AG10803 (cell line): ENCODE measurements at places on chromosomes 13 and 19.

DNA sequence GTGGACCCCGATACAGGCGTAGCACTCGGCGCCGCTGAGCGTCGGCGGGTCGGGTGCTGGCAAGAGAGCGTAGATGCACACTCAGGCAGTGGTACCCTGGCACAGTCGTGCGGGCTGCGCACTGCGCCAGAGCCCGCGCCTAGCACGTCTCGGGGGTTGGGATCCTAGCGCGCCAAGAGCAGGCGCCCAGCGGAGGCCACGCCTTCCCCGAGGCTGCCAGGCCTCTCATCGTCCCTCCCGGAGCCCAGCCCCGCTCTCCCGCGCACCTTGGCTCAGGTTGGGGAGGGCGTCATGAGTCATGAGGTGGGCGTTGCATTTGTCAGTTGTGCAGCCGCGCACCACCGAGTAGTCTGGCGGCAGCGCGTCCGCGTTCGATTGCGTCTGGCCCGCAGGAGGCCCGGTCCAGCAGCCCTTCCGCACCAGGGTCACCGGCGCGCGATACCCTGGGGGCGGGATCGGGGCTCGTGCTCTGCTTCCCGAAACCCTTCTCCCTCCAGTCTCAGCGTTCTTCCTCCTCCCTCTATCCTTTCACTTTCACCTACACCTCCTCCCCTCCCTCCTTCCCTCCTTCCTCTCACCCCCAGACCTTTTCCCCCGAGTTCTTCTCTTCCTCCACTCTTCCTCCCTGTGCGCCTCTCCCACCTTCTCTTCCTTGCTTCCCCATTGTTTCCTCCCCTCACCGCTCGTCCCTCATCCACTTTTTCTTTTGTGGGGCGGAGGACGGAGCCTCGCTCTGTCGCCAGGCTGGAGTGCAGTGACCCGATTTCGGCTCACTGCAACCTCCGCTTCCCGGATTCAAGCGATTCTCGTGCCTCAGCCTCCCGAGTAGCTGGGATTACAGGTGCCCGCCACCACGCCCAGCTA, 3.5 kb downstream of the LYPD5 start:
- DNase-seq = no peak

- DNase-seq = peak; percentile 40
These were observed 62.0 kb upstream of the C13orf46 start for GRCh38 chr13:114035583-114036531.

- DNase-seq = no peak
These were observed 3.0 kb downstream of the OBI1 start for GRCh38 chr13:78655906-78656305.

GRCh38 chr13:114119196-114119595, 13.2 kb downstream of the RASA3 start:
- peak; percentile 91 for DNase-seq
